ENCODE measurements at places on chromosomes 1 and 21.

DNA sequence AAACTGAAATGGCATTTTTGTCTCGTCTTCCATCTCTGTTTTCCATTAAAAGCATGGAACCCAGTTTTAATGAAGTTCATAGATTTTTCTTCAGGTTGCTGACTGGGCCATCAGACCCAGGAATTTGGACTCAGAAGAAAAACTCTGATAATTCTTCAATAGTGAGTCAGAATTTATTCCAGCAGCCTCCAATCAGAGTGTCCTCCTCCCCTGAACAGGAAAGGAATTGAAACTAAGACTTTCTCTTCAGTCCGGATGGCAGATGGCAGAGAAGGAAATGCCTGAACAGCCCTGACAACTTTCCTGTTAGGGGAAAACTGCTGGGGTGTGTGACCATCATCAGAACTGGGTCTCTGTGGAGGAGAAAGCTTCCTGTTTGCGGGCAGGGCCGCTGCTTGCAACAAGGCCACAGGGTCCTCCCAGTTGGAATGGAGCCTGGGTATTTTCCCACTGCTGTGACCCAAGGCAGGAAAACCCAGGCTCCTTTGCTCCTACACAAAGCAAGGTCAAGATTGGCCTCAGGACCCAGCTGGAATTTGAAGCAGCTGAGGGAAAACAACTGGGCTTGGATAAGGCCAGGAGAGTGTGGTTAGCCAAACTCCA lies 20.7 kb downstream of the CD34 start:
- no peak for DNase-seq

- no peak for DNase-seq
Measured at GRCh38 chr21:24179110-24179509, 1428.2 kb downstream of the MRPL39 start.

GRCh38 chr1:19922015-19922688 lies 1.3 kb downstream of the PLA2G2E start:
- no peak for DNase-seq

- DNase-seq = no peak
Measured at GRCh38 chr1:56824271-56824670, 5.1 kb upstream of the FYB2 start.

GRCh38 chr21:42337830-42338728 lies 12.7 kb downstream of the TFF2 start:
- DNase-seq = peak; percentile 63

DNA sequence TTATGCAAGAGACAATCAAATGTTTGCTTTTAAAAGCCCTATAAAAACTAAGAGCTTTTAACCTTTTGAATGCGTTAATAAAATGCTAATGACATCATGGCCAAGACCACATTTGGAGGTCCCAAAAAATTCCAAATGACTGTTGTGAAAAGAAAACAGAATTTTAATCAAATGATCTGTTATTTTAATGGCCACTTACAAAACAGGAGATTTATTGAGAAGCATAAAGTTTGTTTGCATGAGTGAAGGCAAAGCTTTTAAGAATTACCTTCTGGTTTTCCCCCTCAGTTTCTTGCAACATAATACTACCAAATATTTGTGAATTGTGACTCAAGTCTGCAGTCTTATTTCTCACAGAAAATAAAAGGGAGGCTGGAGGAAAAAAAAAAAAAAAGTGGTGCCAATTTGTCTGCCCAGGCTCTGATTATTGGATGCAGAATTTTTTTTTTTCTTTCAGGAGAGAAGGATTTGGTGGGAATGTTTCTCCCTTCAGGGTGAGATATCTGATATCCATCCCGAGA lies 60.7 kb downstream of the GORAB start:
- no peak for DNase-seq

DNA sequence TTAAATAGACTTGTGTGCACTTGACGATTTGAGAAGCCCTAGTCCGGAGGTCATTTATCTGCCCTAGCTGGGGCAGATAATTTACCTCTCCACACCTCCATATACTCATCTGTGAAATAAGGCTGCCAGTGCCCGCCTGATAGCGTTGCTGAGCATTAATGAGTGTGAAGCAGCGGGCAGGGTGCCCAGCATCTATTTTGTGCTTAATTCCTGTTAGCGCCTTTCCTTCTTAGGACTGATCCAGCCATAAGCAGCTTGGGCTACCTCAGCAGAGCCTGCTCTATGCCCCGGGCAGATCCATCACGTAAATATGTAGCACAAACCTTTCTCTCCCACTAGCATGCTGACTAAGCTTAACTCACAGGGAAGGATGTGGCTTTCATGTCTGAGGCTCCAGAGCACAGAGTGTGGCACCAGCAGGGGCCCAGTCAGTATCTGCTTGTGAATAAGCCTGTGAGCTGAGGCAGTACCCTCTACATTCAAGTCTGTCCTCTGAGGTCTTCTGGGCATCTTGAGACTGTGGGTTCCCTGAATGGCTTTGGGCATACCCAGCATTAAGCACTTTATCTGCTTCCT lies 21.5 kb upstream of the RNF187 start:
- no peak for DNase-seq

DNA sequence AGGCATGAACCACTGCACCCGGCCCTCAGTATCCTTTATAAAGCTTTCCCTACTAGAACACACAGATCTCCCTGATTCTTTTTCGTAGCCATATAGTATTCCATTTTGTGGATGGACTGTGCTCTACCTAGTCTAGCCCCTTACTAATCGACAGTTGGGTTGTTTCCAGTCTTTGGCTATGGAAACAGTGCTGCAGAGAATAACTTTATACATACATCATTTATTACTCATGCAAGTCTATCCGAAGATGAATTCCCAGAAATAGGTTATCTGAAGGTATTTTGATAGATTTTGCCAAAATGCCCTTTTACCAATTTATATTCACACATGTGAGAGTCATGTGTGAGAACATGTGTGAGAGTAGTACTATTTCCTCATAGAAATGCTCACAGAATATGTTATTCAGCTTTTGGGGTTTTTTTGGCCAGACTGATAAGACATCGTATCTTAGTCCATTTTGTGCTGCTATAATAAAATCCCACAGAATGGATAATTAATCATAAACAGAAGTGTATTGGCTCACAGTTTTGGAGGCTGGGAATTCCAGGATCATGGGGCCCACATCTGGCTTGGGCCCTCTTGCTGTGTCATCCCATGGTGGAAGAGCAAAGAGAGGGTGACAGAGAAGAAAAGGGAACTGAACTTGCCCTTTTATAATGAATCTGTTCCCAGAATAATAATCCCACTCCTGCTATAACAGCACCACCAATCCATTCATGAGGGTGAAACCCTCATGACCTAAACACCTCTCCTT lies 17.3 kb upstream of the FGR start:
- DNase-seq = no peak

DNA sequence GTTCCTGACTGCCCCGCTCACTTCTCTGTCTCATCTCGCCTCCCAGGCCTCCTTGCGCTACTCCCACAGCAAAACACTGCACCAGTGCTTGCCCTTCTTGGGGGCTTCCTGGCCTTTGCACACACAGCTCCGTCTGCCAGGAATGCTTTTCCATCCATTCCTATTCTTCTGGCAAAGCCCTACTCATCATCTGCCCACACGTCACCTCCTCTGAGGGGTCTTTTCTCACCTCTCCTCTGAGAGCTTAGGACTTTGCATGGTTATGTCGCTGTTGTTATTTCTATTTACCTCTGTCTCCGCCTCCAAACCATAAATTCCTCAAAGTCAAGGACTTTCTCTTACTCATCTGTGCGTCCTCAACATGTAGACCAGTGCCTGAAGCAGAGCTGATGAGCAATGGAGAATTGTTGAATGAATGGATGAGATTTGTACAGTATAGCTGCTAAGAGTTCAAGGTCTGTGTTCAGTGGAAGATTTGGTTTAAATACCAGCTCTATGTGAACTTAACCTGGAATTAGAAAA lies 26.4 kb upstream of the BTG2 start:
- DNase-seq = no peak

GRCh38 chr1:215083383-215083961 lies 935 bp downstream of the KCNK2 start:
- no peak for DNase-seq

- DNase-seq = no peak
Measured at GRCh38 chr1:34929853-34930701, 627 bp upstream of the DLGAP3 start.

DNA sequence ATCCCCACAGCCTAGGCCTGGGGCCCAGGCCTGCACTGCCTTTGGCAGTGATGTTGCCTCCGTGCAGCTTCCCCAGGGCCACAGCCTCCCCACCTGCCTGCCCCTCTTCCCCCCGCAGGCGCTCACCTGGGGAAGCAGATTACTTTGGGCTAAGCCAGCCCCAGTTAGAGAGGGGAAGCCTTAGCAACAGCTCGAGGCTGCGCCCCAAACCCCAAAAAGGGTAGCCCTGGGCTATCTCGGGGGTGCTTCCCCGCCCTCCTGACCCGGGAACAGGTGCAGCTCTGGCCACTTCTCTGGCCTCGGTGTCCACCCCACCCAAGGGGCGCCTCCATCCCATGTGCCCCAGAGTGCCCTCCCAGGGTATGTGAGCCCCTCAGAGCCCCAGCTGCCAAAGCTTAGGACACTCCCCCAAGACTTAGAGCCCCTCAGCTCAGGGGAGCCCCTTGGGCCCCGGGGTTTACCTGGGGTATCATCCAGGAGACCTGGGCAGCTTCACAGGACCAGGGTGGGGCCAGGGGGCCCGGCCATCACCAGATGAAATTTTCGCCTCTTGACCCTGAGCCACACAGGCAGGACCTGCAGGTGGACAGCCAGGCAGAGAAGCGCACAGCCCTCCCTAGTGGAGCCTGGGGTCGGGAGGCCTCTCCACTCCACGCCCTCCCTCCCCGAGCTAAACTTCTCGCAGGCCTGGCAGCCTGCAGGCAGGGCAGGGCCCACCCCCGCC lies 3.3 kb upstream of the TTC34 start:
- DNase-seq = no peak

GRCh38 chr1:25216123-25216522 lies 16.2 kb downstream of the SYF2 start:
- no peak for DNase-seq
